ENCODE measurements at places on chromosomes 3 and 15.

DNA sequence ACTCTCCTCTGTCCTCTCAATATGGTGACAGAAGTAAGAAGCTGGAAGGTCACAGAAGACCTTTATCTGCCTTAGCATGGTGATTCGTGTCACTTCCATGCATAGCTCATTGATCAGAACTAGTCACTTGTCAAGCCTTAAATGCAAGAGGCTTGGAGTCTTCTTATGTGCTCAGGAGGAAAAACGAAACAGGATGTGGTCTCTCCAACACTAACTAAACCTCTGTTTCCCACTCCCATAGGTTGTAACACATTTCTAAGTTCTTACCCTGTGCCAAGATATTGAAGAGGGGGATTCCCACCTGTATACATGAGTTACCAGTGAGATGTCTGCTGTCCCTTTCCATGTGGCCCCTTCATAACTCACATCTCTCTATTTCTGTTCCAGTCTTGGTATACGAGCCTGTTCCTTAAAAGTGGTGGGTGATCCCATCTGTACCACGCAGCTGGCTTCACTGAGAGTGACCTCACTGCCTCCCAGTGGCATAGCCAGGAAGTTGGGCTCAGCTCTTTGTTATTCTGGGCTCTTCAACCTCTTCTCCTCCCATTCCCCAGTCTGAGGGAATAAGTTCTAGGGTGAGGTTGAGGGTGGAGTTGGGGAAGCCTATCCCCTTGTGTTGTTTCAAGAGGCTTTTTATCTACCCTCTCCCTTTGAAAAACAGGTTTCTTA is 203.2 kb upstream of the PPP2R3A start:
- no peak for DNase-seq

- no peak for DNase-seq
Measured at GRCh38 chr15:40870716-40871115, 3.3 kb downstream of the RHOV start.

GRCh38 chr3:61954097-61954540 is 392.7 kb downstream of the PTPRG start:
- no peak for DNase-seq

DNA sequence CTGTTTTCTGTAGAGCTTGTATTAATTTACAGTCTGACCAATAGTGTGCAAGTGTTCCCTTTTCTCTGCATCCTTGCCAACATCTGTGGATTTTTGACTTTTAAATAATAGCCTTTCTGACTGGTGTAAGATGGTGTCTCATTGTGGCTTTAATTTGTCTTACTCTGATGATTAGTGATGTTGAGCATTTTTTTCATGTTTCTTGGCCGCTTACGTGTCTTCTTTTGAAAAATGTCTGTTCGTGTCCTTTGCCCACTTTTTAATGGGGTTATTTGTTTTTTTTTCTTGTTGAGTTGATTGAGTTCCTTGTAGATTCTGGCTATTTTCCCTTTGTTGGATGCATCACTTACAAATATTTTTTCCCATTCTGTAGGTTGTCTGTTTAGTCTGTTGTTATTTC is 7.6 kb upstream of the ACOX2 start:
- DNase-seq, result no peak

- no peak for DNase-seq
Measured at GRCh38 chr3:183298701-183299153, 45.7 kb downstream of the B3GNT5 start.

- no peak for DNase-seq
Measured at GRCh38 chr3:4387210-4388204, 79.6 kb downstream of the SUMF1 start.

- no peak for DNase-seq
Measured at GRCh38 chr15:41647262-41647661, 12.9 kb upstream of the MGA start.

- no peak for DNase-seq
Measured at GRCh38 chr15:20340331-20340811, 201.2 kb downstream of the GOLGA6L6 start.

DNA sequence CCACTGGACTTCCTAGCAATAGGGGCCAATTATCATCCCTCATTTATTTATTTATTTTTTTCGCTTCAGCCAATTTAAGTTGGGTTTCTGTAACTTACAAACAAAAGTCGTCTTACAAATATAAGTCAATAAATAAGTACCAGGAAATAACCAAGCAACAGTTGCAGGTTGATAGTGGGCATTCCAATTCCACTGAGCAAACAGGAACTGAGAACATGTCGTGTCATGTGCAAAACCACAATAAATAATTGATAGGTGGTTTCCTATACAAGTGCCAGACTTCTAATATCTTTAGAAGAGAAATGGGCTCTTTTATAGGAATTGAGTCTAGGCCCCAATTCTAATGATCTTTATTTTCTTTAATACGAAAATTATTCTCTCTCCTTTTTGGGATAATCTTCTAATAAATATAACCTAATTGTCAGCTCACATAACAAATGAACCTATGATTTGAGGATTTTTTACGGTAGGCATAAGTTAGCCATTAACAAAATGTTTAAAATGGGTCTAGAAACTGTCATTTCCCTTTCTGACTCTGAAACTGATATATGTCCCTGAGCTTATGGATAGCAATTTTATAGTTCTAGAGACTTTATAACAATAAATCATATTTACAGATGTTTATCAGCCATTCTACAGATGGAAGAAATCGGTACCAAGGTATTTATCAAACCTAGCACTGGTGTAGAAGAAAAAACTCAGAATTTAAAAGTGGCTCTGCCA is 571.8 kb downstream of the FOXP1 start:
- no peak for DNase-seq

- no peak for DNase-seq
Measured at GRCh38 chr3:50050361-50050760, 38.4 kb upstream of the RBM5 start.

DNA sequence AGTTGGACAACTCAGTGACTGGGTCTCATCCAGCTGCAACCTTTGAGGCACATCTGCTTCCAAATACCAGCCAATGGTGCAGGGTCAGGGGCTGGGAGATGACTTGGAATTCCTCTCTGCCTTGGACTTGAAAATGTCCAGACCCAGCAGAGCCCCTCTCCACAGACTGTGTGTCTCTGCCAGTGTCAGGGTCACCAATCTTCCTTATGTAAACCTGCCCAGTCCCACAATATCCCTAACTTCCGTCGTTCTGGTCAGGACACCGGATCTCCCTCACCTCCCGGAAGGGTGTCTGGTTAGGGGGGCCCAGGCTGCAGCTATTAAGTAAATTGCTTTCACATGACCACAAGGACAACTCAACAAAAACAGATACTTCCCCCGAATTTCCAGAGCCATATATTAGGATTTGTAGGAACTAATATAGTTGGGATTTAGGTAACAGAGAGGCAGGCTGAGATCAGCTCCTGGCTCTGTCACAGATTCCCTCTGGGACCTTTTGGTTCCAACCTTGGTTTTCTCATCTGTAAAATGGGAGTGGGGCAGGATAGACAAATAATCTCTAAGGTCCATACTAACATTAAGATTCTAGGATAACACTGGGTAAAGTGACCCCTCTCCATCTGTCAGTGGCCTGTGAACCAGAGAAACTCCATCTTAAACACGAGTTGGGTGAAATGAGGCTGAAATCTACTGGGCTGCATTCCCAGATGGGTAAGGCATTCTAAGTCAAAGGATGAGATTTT is 30.8 kb downstream of the IGDCC3 start:
- DNase-seq, result no peak

DNA sequence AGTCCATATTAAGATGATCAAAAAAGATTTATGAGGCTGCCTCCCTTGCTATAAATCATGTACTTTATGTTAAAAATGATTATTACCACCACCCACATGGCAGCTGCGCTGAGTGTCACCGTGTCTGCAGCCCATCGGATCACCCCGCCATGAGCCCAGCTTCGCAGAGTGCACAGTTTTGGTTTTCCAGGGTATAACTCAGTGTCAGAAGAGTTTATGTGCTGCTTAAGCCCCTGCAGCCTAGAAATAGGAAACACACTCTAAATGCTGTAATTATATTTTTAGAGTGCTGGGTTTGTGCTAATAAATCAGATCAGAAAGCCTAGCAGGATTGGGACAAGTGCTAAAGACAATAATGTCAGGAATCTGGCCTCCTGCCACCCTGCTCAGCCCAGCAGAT is 54.7 kb upstream of the ONECUT1 start:
- DNase-seq, result no peak

DNA sequence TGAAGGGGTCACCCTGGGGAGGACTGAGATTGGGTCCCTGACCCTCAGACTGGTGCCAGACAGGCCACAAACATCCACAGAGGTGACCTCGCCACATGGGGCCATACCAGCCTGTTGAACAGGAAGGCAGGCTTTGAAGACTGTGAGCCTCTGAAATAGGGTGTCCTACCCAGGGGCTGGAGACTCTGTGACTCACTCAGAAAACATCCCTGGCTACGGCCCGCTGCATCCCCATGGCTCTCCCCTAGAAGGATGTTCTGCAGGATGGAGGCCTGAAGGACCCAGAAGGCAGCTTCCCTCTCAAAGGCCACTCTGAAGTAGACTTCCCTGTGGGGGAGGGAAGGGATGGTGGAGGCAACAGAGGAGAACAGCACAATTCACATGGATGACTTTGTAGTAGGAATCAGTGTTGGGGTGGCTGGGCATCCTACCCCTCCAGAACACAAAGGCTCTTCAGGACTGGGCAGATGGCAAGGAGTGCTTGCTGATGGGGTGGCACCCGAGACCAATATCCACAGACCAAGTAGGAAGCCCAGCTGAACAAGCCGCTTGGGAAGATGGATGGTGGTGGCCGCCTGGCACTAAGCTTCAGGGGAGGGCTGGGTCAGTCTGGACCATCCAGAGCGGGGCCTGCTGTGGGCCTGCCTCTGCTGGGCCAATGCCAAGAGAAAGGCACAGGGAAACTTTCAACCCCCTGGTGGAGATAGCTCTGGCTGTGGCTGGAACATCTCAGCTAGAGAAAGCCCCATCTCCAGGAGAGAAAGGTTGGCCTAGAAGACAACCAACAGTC is 37.6 kb upstream of the DUSP7 start:
- no peak for DNase-seq

DNA sequence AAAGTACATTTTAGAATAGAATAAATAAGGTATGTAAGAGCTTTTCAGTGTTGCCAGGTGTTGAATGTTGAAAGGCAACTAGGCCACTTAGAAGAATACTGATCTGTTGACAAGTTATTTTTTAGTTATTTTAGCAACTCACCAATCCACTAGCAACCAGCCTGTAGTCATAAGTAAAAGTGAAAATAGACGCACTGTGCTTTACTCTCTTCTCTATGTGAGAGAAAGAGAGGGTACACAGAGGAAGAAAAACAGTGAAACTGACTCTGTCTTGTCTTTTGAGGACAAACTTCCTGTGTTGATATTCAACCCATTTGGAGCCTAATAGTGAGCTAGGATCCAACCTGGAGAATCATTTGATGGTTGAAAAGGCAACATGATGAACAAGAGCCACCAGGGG is 327.1 kb upstream of the GOLIM4 start:
- DNase-seq, result no peak

DNA sequence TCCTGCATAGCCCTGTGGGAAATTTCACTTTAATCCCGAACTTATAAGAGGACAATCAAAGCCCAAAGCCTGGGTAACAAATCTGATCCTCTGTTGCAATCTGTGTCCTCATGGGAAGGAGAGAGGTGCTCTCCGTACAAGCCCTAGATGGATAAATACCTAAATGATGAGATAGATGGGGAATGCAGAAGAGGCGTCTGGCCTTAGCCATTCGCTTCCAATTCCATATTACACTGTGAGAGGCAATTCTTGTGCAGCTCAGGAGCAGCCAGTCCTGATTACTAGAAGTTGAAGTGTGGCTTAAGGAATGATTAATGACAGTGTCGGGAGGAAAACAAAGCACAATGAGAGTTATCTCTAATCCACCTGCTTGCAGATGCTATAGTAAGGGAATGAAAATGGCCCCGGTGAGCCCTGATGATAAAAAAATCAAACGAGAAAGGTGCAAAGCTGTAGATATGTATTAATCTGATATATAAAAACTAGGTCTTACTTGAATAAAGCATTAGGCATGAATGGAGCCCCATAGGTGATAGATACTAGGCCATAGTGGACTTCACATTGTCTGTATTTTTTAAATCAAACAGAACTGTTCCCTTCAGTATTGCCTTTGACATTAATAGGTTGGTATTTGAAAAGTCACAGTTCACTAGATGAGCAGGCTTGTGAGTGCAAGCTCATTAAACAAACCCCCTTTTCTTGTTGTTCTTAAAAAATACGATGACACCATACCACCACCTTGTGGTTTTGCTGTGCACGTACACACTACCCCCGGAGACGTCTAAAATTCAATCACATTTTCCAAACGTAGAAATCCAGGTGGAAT is 54.2 kb upstream of the TMCO5A start:
- DNase-seq, result no peak

GRCh38 chr3:124767264-124767663 is 37.0 kb downstream of the UMPS start:
- DNase-seq, result no peak

GRCh38 chr3:50204804-50205412 is at the start of gene SLC38A3:
Gene SLC38A3, plus strand, starts transcription at chr3:50205271. Its CDS starts 8,929 bp downstream, at chr3:50214200.
- DNase-seq, result no peak

GRCh38 chr3:78143000-78143399 is 1103.1 kb downstream of the ROBO2 start:
- no peak for DNase-seq

GRCh38 chr15:74322558-74323180 is 44.8 kb downstream of the CYP11A1 start:
- peak; percentile 39 for DNase-seq

GRCh38 chr3:173913974-173914421 is 516.5 kb downstream of the NLGN1 start:
- DNase-seq, result no peak

DNA sequence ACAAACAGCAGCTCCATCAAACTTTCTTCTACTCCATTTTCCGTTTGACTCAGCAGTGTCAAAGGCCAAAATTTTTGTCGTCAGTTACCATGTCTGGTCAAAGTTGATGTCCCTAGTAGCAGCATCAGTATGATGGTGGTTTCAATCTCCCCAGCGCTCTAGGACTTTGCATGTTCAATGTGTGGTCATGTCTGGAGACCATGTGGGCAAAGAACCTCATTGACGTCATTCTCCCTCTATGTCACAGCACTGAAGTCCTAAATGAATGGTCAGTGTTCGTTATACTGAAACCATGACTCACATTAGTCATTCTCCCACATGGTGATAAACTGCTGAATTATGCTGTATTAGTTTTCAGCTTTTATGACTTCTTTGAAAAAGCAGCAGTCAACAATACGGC is 23.2 kb downstream of the SHC4 start:
- DNase-seq, result no peak

DNA sequence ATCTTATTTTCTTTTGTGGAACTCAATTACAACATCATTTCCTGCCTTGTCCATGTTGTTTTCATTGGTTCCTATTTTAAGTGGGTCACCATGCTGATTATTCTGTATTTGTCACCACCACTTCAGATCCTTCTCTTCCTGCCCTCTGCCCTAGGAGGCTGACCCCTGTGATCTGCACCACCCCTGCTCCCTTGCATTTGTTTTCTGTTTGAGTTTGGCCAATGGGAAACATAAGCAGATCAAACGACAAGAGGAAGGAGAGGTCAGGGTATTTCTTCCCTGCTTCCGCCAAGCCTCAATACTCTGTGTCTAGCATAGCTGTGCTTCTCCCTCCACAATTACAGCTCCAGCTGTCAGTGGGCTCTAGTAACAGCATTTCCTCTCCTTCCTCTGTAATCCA is 71.6 kb downstream of the IMPG2 start:
- DNase-seq, result no peak

GRCh38 chr3:179482857-179483256 is 31.6 kb upstream of the GNB4 start:
- no peak for DNase-seq
